H7 (cell line): ENCODE measurements at places on chromosomes 2 and 18. TPM values are rescaled to one million over a fixed set of nuclear protein-coding genes. Genes with fewer than 3 reads are reported as not detected.

Gene MOGAT1
- not detected in 2 replicates for total RNA-seq

Gene AP1S3
- 3.3 and 4.6 TPM in 2 replicates for total RNA-seq

Gene CMPK2
- total RNA-seq = 0.48 and 0.69 TPM in 2 replicates

Gene TMEM214
- total RNA-seq = 46.5 and 46.6 TPM in 2 replicates

Gene GCFC2
- total RNA-seq = 20.0 and 20.5 TPM in 2 replicates

Gene POTEI
- 0.07 TPM in 2 replicates for total RNA-seq

Gene FLACC1
- total RNA-seq = not detected in 2 replicates

Gene GPAT2
- total RNA-seq = 0.14 and 0.44 TPM in 2 replicates

Gene ACSL3
- 83.5 and 108 TPM in 2 replicates for total RNA-seq

Gene GAL3ST2
- 0.14 TPM in 1 of 2 replicates, not detected in the other for total RNA-seq

Gene ZEB2
- total RNA-seq = 4.9 and 6.3 TPM in 2 replicates

Gene VWC2L
- 0.33 TPM in 1 of 2 replicates, not detected in the other for total RNA-seq

Gene ODC1
- total RNA-seq = 95.6 and 175 TPM in 2 replicates
